Left hindlimb (tissue), 1 donor: ENCODE measurements at places on chromosomes 11 and 22.

GRCh38 chr11:69138265-69138664, 17.5 kb upstream of the SMIM38 start:
- DNase-seq: no peak

DNA sequence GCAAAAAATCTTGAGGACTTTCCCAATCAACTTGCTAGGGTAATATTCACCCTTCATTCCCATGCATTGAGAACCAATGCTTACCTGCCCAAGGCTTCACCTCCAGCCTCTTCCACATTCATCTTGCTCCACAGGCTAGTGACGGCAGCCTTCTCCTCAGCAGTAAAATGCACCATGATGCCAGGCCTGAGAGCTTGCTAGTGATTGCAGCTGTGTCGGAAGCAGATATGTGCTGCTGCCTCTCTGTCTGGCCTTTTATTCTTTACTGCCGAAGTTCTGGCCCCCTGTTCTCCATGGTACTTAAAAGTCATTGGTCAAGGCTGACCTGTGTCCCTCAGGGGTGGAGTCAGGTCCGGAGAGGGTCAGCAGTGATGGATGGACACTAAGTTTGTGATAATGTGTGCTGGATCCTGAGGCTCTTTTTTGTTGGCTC, at the start of gene HBE1:
Gene HBE1, minus strand, starts transcription at position 231 of the 433 bp plus-strand sequence. Its CDS starts 55 bp downstream, at position 176.
- no peak for DNase-seq

- no peak for DNase-seq
These were observed 63.1 kb downstream of the RAB30 start for GRCh38 chr11:83008581-83008923.

GRCh38 chr11:26319906-26320305, 12.0 kb upstream of the ANO3 start:
- no peak for DNase-seq

- no peak for DNase-seq
These were observed 63.4 kb downstream of the FLI1 start for GRCh38 chr11:128757235-128757711.

DNA sequence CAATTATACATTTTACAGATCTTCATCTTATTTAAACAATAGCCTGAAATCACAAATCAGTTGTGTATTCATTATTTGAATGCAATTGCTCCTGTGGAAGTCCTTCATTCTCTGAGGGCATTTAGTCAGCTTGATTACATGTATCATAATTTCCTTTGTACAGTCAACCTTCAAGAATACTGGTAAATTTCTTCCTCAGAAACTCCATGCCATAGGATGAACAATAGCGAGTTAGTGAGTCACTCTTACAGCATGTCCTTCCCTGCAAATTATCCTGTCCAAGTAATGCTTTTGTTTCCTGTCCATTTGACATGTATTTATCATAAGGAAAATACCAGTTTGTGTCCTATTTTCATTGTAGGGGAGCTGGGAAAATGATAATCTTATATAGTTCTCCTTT, 3.8 kb downstream of the OR10S1 start:
- no peak for DNase-seq

DNA sequence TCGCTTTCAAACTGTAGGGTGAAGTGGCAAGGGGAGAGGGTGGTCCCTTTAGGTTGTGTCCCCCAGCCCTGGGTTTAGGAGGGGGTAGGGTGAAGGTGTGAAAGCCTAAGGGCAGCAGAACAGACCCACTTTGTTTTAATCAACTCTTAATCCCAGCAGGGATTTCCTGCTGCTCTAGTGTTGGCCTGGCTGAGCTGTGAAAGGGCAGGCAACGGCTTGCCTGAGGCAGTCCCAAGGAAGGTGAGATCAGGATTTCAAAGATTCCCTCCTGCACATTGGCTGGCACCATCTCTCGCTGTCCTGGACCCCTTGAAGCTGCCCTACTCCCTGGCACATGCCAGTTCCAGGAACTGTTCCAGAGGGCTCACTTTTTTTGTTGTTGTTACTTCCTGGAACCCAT, 221.3 kb downstream of the INSC start:
- DNase-seq: no peak

- DNase-seq: no peak
These were observed 11.8 kb upstream of the RAPSN start for GRCh38 chr11:47460571-47461235.

DNA sequence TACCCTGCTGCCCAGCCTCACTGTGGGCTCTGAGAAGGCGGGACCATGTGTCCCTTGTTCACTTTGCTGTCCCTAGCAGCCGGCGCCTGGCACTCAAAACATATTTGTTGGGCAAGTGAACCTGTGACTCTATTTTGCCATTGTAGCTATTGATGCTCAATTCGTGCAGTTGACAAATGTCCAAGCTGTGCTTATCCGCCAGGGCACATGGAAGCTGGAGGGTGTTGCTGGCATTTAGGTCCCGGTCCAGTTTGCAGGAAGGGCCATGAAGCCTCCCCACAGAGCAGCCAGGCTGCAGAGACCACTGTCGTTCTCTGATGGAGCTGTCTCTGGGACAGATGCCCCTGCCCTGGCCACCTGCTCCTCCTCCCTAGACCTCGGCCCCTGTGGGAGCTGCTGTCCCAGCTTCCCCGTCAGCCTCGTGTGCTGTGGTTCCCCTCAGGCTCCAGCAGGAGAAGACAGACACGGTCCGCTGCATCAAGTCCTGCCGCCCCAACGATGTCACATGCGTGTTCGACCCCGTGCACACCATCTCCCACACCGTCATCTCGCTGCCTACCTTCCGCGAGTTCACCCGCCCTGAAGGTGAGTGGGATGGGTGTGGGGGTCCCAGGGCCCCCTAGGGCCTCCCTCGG, 71.5 kb downstream of the FBLN1 start:
- DNase-seq: peak; percentile 20

DNA sequence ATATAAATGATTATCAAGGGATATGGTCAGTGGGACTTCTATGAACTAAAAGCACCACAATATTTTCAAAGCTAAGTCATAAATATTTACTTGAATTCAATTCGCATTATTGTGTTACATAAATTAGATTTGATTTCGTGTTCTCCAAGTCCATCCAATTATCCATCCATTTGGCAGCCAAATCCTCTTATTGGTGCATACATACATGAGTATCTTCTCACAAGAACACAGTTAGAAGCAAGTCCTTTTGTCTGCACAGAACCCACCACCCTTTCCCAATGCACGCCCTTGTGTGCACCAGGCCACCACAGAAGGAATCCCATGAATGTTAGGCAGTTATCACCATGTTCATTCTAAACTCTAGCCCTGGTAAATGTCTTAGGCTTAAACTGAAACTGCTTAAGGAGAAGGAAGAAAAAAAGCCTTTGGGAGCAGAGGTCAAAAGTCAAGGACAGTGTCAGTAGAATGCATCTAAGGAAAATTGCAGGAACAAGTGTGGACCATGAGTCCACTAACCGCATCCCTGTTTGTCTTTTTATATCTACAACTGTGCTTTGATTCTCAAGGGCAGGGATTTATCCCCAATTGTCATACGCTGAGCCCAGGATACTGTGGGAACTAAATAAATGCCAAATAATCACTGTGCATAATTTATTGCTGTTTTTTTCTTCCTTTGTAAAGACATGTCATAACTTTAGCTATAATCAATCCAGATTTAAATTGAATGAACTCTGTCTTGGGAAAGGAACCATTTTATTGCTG, 108.2 kb upstream of the DDI1 start:
- no peak for DNase-seq

DNA sequence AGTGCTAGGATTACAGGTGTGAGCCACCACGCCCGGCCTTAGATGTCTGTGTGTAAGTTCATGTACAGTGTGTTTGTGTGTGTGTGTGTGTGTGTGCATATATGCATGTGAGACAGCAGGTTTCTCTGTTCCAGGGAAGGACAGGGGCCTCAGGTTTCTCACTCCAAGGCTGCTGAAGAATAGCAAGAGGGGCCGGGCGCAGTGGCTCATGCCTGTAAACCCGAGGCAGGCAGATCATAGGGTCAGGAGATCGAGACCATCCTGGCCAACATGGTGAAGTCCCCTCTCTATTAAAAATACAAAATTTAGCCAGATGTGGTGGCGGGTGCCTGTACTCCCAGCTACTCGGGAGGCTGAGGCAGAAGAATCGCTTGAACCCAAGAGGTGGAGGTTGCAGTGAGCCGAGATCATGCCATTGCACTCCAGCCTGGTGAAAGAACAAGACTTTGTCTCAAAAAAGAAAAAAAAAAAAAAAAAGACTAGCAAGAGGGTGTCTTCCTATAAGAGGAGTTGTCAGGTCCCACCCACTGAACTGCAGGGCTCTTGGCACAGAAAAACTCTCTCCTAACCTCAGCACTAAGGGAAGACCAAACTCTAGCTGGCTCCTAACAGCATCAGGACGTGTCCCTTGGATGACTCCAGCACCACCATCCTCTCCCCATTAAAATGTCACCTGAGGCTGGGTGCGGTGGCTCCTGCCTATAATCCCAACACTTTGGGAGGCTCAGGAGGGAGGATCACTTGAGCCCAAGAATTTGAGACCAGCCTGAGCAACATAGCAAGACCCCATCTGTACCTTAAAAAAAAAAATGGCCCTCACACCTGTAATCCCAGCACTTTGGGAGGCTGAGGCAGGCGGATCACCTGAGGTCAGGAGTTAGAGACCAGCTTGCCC, 40.0 kb downstream of the TST start:
- no peak for DNase-seq

DNA sequence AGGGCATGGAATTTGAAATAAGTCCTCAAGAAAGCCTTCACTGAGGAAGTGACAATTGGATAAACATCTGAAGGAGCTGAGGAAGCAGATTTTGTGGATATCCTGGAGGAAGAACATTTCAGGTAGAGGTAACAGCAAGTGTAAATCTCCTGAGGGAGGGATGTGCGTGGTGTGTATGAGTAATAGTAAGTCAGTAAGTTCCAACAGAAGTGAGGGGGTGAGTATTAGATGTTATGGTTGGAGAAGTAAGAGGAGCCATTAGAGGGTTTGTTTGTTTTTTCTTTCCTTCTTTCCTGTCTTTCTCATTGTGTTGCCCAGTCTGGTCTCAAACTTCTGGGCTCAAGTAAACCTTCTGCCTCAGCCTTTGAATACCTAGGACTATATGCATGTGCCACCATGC, 29.0 kb downstream of the ANKRD42 start:
- no peak for DNase-seq

DNA sequence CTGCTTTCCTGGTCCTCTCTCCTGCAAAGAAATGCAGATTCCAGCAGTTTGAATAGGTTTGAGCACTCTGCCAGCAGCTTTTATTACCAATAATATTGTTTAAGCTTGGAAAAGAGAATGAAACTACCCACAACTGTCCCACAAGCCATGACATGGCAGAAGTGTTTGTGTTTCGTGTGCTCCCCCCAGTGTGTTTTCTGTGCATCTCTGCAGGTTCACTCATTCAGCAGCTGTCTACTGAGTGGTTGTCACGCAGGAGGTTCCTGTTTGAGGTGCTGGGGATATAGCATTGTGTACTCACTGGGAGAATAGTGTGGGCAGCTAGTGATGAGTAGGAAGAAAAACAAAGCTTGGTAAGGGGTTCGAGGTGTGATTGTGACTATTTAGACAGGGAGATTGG, 55.3 kb upstream of the SUSD2 start:
- DNase-seq: no peak

- no peak for DNase-seq
These were observed 1.1 kb upstream of the CLMP start for GRCh38 chr11:123196060-123196714.

GRCh38 chr22:25370322-25370721, 150.9 kb downstream of the CRYBB2 start:
- no peak for DNase-seq

DNA sequence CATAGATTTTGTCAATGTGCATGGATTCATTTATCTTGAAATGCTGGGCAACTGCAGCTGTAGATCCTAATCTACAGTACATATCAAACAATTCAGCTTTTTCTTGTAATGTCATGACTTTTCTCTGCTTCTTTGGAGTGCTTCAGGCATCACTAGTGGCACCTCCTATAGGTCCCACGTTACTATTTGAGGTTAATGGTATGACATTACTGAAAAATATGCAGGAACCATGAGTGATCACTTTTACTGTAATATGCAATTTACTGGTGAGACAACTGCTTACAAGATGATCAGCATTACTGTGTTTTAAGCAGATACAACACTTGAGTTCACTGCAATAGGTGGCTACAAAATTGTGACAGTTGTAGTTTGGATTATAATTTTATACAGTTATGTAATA, 3.0 kb downstream of the CENATAC start:
- no peak for DNase-seq

GRCh38 chr11:116148056-116148455, 624.7 kb downstream of the BUD13 start:
- no peak for DNase-seq

DNA sequence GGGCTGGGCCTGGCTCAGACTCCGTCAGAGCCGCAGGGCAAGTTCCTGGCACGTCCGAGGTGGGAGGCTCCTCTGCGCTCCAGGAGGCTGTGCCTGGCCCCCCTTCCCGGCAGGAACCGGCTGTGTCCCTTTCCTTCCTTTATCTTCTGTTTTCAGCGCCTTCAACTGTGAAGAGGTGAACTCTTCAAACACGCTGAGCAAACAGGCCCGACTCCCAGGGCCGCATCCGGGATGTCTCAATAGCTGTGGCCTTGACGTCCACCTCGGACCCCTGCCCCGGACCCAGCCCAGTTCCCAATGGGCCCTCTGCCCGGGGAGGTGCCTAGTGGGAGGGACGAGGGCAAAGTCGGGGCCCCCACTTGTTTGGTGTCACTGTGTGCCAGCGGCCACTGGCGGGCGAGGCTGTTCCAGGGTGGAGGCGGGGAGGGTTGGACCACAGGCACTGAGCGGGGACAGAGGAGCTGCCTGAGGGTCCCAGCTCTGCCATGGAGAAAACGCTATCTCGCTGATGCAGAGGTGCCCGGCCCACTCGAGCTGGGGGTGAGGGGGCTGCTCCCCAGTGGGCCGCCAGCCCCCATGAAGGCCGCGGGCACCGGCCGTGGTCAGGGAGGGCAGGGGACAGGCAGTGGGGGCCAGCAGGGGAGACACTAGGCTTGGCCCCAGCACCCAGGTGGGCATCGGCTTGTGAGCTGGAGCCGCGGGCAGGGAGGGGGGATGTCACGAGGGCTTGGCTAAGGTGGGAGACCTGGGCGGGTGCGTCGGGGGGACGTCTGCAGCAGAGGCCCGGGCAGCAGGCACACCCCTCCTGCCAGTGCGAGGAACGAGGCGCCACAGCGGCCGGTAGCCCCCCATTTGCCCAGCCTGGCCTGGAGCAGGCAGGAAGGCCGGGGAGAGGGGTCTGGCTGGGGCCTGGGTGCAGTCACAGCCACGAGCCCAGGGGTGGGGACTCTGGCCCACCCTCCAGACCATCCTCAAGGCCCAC, 2.7 kb upstream of the MUC5B start:
- DNase-seq: peak; percentile 23

GRCh38 chr11:1138097-1138496, 19.7 kb upstream of the MUC5AC start:
- no peak for DNase-seq

GRCh38 chr11:23359297-23359696, 499.0 kb upstream of the CCDC179 start:
- peak; percentile 17 for DNase-seq

- DNase-seq: no peak
These were observed 1238.7 kb downstream of the BRD1 start for GRCh38 chr22:48588878-48589450.

- no peak for DNase-seq
These were observed 42.8 kb downstream of the PACS1 start for GRCh38 chr11:66112601-66113499.

GRCh38 chr11:121445071-121445768, 6.9 kb upstream of the SORL1 start:
- DNase-seq: no peak
